ENCODE measurements at places on chromosomes 4 and X.
A peak's percentile ranks its signal among the peaks of the same experiment; 100 is the strongest.

- no peak for DNase-seq
Measured at GRCh38 chr4:143286701-143287571, 49.7 kb upstream of the GAB1 start.

DNA sequence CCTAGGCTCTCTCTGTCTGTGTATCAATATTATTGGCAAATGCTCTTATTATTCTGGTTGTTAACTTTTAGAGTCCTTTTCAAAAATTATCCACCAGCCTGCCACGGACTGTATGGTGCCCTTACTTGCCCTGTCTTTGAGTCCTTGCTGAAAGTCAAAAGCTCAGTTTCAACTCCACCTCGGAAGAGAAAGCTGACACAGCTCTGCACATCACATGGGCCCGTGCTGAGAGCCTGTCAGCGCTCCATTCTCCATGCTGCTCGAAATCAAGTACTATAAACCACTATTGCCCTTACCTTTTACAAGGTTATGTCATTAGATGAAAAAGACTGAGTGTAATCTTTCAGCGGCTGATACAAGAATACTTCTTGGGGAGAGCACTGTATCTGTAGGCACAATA, 141.0 kb downstream of the CORIN start:
- no peak for DNase-seq

DNA sequence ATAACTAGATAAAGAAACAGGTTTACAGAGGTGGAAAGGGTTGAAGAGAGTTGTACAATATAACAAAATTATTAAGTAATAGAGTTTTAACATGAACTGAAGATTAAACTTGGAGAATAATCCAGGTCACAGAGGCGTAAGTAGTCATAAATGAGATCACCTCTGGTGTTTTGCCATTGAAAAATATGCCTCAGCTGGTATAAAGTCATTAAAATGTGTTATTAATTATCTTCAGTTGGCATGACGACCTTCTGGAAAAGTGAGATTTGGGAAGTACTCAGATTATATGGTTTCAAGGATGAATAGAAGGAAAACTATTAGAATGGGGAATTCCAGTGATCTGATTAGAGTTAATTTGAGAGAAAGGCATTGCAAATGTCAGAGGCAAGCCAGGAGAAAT, 237.5 kb upstream of the ANXA10 start:
- no peak for DNase-seq

DNA sequence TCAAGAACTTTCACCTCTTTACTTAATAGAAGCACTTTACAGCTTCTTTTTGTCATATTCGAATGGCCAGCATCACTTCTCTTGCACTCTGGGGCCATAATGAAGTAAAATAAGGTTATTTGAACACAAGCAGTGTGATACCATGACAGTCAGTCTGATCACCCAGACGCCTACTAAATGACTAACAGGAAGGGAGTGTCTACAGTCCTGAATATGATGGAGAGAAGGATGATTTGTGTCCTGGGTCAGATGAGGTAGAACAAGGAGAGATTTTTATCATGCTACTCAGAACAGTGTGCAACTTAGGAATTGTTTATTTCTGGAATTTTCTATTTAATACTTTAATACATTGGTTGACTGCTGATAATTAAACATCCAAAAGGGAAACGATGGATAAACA, 284.2 kb upstream of the F9 start:
- DNase-seq = no peak

GRCh38 chrX:9148615-9149399, 114.9 kb upstream of the FAM9B start:
- no peak for DNase-seq

DNA sequence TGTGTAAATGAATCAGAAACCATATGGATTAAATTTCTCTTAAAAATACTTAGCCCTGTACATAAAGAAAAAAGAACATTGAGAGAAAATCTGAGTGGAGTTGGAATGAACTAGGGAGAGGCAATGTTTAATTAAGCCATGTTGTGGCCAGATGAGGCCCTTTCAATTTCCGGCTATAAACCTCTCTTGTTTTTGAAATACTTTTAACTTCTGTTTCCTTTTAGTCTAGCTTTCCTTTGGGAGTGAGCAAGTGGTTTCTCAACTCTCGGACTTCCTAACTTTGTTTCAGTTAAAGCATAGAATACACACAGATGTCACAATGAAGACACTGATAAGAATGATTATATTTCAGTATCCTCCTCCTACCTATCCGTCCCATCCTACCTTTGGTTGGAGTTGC, 197.2 kb downstream of the ARHGAP24 start:
- DNase-seq = no peak

DNA sequence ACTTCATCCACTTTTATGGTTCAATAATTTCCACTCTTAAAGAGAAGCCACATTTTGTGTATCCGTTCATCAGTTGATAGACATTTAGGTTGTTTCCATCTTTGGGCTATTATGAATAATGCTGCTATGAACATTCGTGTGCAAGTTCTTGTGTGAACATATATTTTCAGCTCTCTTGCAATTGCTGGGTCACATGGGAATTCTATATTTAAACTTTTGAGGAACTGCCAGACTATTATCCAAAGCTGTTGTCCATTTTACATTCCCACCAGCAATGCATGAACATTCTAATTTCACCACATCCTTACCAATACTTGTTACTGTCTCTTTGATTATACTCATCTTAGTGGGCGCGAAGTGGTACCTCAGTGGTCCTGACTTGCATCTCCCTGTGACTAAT, 61.9 kb downstream of the NR3C2 start:
- no peak for DNase-seq

DNA sequence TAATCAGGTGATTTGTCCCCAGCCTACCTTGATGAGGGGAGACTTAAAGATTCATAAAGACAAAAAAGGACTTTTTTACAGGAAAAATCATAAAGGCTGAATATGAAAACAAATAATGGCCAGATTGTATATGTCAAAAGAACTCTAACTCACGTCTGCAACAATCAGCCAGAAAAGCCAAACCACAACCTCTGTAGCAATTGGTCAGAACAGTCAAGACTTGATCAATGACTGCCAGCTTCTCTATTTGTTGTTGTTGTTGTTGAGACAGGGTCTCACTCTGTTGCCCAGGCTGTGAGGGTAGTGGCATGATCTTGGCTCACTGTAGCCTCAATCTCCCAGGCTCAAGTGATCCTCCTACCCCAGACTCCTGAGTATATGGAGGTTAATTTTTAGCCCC, 35.9 kb upstream of the PPA2 start:
- DNase-seq = no peak

DNA sequence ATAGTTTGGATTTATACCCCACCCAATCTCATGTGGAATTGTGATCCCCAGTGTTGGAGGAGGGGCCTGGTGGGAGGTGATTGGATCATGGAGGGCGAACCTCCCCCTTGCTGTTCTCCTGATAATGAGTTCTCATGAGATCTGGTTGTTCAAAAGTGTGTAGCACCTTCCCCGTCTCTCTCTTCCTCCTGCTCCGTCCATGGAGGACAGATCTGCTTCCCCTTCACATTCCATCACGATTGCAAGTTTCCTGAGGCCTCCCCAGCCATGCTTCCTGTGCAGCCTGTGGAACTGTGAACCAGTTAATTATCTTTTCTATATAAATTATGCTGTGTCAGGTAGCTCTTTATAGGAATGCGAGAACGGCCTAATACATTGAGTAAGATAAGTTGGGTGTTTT, 518.8 kb upstream of the LCORL start:
- no peak for DNase-seq

DNA sequence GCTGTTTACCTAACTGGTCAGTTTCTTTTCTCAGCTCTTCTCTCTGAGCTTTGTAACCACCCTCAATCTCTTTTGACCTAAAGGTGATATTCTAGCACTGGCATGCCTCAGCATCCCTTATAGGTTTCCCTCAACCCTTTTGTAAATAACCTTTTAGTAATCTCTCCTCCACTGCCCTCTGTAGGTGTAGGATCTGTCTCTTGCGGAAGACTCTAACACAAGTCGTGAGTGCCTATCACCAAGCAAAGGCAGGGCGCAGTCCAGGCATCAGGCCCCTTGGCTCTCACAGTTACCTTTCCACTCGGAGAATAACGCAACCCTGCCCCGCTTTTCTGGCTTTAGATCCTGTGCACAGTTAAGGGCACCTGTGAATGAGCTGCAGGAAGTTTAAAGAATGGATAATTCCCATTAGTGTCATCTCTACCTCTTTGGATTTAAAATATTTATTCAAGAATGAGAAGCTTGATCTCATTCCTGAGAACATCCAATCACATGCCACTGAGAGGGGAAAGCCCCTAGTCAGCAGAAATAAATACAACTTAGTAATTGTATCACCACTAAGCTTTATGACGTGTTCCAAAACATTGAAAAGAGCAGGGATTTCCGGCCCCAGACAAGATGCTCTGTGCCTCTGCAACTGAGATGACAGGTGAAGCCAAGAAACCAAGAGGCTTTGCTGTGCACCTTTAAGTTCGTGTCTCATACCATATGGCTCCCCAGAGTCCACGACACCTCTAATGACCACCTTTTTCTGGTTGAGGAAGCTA, 58.8 kb downstream of the SPINK2 start:
- DNase-seq = no peak

GRCh38 chr4:90306810-90307209, 179.6 kb downstream of the CCSER1 start:
- no peak for DNase-seq

- no peak for DNase-seq
Measured at GRCh38 chr4:184802697-184803015, 23.1 kb downstream of the ACSL1 start.

GRCh38 chr4:27272217-27272616, 411.6 kb downstream of the STIM2 start:
- DNase-seq = no peak

DNA sequence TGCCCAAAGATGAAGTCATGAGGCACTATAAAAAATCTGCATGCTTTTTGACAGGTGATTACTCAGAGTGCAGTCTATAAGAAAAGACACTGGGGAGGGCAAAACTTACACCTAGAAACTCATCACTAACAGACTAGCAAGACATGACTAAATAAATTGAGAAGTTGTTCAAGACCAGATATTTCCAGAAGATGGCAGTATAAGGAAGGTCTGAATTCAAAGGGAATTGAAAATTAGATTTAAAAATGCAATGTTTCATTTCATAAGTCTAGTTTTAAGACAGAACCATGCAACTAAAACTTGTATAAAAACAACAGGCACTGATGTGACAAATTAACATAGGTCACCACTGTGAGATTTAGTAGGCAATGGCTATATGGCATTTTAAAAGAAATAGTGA, 232.5 kb upstream of the POF1B start:
- DNase-seq = no peak

DNA sequence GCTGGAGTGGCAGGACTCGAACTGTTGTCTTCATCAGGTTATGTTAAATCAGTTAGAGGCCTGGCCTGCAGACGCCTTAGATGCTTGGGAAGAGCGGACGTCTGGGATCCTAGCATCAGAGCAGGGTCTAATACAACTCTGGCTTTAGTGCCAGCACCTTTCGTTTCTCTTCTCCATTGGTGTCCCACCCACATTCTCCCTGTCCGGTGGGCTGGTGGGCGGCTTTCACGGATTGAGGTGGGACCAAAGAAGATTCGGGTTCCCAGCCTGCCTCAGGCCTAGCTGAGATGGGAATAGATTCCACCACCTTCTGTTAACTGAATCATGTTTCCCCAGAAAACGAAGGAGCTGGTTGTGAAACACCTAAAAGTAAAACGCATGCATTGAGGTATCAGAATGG, 939 bp downstream of the PDK3 start:
- no peak for DNase-seq

DNA sequence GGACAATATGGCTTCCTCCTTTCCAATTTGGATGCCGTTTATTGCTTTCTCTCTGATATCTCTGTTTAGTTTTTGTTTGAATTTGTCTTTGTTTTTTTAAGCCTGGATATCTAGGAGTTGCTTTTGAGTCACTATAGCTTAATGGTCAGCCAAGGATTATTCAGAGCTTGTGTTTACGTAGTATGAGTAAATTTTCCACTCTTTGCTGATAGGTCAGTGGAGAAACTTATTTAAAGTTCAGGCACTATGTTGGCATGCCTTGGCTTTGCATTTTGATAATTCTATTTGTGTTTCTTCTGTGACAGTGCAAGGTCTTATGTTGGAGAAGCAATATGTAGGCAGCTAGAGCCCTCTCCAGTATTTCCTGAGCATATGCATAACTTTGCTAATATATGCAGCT, 315.2 kb downstream of the GRID2 start:
- no peak for DNase-seq

GRCh38 chr4:16967722-16968121, 69.3 kb upstream of the LDB2 start:
- no peak for DNase-seq

DNA sequence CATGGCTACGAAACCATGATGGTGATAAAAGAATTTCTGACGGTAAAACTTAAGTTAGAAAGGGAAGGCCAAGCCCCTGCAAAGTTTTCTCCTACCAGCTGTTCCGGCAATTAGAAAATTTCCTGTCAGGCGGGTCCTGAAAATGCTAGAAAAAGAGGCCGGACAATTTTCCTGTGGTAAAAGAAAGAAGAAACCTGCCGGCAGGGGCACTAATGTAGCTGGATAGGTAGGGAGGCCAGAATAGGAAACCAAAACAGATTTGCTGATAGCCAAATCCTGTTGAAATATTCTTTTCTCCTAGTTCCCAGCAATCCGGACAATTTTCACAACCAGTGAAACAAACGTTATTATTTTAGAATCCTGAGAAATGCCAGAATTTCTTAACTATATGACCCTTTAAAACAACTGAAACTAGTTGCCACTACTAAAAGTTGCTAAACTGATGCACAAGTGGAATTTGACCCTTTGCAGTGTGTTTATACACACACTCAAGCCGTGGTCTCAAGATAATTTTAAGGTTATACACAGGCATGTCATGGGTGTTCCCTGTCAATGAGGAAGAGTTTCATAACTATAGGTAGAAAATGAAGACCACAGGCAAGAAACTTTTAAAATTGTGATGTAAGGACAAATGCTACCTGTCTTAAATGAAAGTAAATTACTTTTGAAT, 47.7 kb downstream of the RPS6KA3 start:
- DNase-seq = no peak

DNA sequence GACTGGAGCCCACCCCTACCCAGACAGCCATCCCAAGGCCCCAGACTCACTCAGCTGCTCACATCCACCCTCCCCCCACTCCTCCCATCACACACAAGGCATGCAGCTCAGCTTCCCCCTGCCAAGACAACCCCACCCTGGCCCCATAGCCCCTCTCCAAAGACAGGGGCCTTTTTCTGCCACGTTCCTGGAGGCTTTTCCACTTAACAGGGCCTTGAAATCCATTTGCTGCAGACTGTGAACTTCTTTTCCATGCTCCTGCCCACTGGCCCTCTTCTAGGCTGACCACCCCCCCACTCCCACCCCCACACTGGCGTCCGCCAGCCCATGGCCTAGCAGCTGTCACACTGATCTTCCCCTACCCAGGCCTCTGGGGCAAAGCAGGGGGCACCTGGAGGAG, 76.0 kb downstream of the PJA1 start:
- no peak for DNase-seq

GRCh38 chr4:473570-474457, 25.1 kb downstream of the ZNF721 start:
- DNase-seq = peak; percentile 84

DNA sequence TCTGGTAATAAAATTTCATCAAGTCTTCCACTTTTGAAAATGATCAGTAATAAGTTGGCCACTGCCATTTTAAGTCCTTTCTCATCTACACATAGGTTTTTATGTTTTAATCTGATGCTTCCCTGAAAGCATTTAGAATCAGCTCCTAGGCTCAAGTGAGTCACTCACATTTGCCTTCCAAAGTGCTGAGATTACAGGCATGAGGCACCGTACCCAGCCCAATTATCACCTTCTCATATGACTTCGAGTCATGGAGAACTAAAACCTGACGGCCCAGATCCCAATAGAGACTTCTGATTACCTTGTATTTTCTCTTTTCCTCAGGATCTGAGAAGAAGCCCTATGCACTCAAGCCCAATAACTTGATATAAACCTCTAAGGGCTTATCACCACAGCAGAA, 140.8 kb downstream of the OPHN1 start:
- DNase-seq = no peak

GRCh38 chrX:17860811-17861488, at the start of gene RAI2:
TSS of gene RAI2 (minus strand) at chrX:17861298. CDS start at chrX:17802010, 59,288 bp downstream.
- peak; percentile 11 for DNase-seq
